ENCODE measurements at places on chromosomes 1 and 21.

DNA sequence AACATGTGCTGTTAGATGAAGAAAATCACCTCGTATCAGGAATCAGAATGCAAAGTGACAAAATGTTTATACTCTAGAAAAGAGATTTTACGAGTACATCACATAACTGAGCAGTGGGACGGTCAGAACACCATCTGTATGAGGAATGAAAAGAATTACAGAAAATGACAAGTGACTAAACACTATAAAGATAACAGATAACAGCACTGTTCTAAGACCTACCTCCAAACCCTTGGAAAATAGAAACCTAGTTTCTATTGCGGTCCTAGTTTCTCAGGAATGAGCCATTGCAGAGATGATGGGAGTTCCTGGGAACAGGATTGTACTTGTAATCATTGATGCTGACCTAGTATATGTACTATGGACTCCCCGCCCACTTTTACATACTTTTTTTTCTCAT lies 839.4 kb upstream of the ADAMTS5 start:
- DNase-seq = no peak

DNA sequence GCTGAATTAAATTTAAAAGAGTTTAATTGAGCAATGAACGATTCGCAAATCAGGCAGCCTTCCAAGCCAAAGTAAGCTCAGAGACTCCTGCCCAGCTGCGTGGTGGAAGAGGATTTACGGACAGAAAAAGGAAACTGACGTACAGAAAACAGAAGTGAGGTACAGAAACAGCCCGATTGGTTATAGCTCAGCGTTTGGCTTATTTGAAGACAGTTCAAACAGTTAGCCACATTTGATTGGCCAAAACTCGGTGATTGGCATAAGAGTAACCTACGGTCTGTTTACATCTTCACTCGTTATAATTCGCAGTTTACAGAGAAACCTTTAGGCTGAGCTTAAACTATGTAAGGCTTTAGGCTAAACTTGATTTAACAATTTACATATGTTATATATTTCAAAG lies 46.9 kb downstream of the CR1L start:
- no peak for DNase-seq

DNA sequence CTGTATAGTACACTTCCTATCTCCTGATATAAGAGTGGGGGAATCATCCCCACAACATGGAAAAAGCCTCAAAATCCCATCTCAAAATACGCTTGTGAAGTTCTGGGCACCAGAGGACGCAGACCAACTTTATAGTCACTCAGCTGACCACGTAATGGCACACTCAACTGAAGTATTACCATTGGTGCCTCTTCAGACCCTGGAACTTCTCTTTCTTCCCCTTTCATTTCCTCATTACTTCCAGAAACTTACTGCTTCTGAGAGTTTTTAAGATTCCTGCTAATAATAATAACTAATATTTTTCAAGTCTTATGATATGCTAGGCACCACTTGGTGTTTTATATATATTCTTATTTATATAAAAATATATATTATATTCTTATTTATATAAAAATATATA lies 202.6 kb downstream of the PTPRC start:
- no peak for DNase-seq

DNA sequence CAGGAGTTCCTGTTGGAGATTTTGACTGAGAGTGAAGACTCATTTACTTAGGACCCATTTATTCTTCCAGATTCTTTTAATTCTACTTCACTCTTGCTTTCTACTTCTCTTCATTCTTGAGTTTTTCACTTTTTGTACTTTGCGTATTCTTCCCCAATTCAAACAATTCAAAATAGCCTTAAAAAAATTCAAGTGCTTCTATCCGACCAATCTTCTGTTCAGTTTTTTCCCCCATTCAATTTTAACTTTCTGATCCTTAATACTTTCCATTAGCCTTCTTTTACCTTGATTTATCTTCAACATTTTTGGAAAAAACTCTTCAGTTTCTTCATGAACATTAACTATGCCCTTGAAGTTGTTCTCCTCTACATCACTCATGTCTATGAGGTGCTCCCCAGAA lies 21.1 kb downstream of the ZFYVE9 start:
- DNase-seq = no peak

GRCh38 chr1:230781594-230781993 lies 34.4 kb downstream of the CAPN9 start:
- DNase-seq = peak; percentile 42

DNA sequence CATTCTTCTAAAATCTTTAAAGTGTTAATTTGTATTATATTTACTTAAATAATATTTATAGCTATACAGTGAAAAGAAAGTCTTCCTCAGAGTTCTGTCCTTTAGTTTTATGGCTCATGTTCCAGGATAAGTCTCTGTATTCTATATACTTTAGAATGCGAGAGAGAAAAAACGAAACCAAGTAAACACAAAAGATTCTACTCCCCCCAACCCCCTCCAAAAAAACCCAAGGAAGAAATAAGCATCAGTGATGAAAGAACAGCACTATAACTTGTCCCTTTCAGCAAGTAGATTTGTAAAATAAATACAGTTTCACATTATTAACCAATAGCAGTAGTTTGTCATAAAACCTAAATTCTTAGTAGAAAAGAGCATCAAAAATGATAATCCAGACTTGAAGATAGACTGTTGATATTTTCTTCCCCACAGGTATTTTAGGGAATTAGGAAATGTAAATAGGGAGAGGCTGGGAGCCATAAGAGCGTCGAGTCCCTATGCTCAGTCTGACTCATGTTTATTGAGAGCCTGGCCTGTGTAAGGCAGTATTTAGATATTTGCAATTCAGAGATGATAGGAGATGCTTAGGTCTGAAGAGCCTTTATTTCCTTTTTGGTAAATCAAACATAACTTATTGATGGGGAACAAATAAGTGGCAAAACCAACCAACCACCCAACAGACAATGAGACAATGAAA lies 35.5 kb downstream of the CDC14A start:
- no peak for DNase-seq

GRCh38 chr1:112887599-112888283 lies 68.3 kb downstream of the SLC16A1 start:
- DNase-seq = no peak

DNA sequence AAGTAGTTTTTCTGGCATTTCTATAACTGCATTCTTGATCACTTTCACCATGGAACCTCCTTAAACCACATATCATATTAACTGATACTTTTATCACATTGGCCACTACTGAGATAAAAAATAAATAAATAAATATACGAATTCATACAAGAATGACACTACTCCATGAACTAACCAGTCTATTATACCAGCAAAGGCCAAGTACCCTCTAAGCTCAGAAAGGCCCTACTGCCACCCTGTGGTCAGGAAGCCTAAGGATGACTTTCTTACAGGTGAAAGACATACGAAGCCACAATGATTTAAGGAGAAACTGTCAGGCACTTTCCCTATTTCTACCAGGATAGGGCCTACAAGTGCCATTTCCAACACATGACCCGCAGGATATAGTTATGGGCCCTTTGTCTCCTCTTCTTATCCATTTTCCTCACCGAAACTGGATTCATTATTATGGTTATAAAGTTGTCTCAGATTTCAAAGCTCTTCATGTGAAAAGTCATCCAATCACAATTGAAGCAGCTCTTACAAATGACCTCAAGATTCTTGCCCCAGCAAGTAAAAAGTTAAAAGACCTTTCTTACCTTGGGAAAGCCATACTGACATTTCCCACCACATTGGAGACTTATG lies 23.9 kb downstream of the DNAJC8 start:
- DNase-seq = peak; percentile 50

DNA sequence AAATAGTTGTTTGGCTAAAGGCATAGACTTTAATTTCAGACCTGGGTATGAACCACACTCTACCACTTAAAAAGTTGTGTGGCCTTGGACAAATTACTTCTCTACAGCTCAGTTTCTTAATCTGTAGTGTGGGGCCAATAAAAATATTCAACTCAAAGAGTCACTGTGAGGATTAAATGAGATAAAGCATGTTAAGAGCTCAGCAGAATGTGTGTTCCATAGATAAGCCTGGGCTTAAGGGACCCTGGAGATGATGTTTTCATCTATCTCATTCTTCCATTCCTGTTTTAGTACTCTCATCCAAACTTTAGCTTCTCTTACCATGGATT lies 17.7 kb downstream of the S100A10 start:
- no peak for DNase-seq

DNA sequence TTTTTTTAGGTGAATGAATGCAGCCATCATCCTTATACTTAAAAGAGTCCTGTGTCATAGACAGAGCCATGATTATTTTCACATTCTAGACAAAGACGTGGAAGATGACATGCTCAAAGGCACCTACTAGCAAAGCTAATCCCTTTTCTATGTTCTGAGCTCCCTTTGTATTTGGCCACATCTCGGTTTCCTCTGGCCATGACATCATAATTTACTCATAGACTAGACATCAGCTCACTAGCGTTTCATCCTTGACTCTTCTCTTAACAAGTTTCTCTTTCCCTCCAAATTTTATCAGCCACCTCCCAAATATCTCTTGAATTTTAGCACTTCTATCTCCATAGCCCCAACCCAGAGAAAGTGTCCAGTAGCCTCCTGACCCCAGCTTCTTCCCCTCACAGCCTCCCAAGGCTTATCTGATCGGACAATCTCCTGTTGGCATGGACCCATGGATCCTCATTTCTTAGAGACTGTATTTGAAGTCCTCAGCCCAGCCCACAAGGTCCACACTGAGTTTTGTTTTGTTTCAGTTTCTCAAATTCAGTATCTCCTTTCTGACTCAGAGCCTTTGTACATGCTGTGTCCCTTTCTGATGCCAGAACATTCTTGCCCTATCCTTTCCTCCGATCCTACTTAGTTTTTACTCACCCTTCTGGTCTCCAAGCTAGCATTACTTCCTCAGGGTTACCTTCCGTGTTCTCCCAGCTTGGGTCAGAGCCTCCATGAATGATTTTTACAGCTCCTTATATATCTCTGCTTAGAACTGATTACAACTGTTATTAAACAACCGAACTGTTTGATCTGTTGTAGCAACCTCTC lies 33.0 kb upstream of the EPS8L3 start:
- peak; percentile 16 for DNase-seq

- no peak for DNase-seq
Observed at GRCh38 chr21:35134309-35134708, 85.2 kb upstream of the RUNX1 start.

- no peak for DNase-seq
Observed at GRCh38 chr1:117034791-117035290, 25.3 kb upstream of the TTF2 start.

- DNase-seq = no peak
Observed at GRCh38 chr1:33177996-33178540, 3.8 kb downstream of the TRIM62 start.

GRCh38 chr1:226985239-226985838 lies 45.2 kb downstream of the COQ8A start:
- DNase-seq = no peak

All from COLO829 (cell line).